Effector memory CD8-positive, alpha-beta T cell (primary cell): ENCODE measurements at places on chromosomes 1 and 21.

DNA sequence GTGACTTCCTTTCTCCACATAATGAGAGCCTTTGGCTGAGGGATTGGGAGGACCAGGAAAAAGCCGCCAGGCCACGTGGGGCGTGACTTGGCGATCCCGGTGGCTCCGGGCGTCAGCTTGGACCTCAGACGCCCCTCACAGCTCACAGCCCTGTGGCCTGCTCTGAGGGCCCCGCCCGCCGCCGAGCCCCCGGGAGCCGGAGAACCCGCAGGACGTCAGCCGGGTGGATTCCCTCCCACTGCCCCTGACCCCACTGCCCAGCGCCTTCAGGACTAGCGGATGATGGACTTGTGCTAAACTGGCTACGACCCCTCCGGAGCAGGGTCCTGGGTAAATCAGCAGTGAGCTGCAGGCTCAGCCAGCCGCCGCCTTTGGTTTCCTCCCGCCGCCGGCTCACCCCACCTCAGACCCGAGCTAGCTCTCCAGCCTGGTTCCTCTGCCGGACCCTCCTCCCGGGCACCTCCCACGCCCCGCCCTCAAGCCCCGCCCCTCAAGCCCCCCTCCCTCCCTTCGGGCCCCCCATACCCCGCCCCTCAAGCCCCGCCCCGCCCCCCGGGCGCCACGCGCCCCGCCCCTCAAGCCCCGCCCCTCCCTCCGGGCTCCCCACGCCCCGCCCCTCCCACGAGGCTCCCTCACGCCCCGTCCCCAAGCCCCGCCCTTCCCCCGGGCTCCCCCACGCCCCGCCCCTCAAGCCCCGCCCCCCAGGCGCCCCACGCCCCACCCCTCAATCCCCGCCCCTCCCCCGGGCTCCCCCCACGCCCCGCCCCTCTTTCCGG is 10.0 kb upstream of the FAAP20 start:
- peak; percentile 31 for DNase-seq

DNA sequence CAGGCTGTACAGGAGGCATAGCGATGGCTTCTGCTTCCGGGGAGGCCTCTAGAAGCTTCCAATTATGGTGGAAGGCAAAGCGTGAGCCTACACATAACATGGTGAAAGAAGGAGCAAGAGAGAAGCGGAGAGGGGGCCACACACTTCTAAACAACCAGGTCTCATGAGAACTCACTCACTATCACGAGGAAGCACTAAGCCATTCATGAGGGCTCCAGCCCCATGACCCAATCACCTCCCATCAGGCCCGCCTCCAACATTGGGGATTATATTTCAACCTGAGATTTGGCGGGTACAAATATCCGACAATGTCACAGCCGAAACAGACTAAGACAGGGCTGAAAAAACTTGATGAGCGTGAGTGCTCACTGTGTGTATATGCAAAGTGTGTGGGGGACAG is 89.3 kb upstream of the CNIH3 start:
- DNase-seq = no peak

GRCh38 chr1:110967256-110967655 is 3.5 kb upstream of the LRIF1 start:
- DNase-seq = no peak

- DNase-seq = no peak
Observed at GRCh38 chr1:108947871-108948525, 15.3 kb downstream of the CLCC1 start.

DNA sequence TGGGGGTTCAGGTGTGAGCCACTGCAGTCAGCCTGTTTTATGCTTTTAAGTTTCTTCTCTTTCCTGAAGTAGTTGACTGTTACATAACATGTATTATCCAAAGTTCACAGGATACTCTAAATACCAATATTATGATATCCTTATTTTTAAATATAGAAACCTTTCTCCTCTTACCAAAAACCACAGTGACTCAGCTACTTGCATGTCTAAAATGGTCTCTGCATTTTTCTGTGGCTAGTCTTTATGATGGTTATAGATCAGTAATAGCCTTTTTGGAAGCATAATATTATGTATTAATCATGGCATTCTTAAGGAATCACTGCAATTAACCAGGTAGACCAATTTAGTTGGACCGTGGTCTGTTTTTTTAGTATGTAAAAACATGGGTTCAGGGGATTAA is 210.8 kb upstream of the CACYBP start:
- no peak for DNase-seq

GRCh38 chr1:245051349-245052221 is 103.2 kb upstream of the KIF26B start:
- DNase-seq = no peak

- no peak for DNase-seq
Observed at GRCh38 chr1:47814612-47815395, 182.4 kb downstream of the TRABD2B start.

GRCh38 chr1:165531021-165531420 is 12.8 kb upstream of the LRRC52 start:
- no peak for DNase-seq

DNA sequence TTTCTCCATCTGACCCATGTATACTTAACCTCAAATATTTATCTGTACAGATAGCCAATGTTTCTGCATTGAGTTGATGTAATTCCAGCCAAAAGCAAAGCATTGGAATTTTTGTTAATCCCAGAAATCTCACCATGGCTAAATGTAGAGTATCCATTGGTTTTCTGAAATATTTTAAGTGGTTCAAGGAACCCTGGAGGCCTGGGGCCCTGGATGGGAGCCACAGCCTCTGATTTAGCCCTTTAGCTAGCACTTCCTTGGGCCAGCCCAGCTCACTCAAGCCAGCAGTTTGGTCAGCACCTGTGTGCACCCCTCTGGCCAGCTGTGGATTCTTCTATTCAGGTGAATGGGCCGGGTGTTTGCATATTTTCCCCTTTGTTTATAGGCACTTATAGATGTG is 18.8 kb upstream of the EPS8L3 start:
- no peak for DNase-seq

DNA sequence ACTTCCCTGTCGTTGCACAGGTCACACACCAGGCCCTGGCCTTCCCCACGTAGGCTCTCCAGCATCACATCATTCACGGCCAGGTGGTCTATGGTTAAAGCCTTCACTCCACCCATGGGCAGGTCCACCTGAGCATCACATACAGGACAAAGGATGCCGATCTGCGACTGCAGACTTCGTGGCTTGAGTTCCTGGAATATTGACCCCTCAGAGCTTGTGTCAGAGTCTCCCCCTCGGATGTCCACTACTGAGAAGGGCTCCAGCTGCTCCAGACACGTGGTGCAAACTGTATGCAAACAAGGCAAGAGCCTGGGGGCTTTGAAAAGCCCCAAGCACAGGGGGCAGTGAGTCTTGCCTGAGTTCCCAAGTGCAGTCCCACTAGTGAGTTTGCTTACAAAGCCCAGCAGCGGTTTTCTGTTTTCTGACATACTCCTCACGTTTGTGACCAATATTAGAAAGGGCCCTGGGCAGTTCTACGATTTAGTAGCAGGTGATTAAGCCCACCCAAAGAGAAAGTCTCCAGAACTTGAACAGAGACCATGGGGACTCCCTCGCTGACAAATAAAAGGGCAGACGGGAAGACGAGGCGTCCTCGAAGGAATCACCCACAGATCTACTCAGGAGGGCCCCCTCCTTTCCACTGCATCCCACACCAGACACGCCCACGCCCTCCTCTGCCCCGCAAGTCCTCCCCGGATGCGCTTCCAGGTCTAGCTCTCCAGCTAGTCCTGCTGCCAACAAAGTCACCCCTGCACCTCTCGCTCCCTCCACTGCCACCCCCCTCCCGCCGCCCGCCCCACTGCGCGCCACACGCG is 568 bp downstream of the TRIM45 start:
- no peak for DNase-seq

DNA sequence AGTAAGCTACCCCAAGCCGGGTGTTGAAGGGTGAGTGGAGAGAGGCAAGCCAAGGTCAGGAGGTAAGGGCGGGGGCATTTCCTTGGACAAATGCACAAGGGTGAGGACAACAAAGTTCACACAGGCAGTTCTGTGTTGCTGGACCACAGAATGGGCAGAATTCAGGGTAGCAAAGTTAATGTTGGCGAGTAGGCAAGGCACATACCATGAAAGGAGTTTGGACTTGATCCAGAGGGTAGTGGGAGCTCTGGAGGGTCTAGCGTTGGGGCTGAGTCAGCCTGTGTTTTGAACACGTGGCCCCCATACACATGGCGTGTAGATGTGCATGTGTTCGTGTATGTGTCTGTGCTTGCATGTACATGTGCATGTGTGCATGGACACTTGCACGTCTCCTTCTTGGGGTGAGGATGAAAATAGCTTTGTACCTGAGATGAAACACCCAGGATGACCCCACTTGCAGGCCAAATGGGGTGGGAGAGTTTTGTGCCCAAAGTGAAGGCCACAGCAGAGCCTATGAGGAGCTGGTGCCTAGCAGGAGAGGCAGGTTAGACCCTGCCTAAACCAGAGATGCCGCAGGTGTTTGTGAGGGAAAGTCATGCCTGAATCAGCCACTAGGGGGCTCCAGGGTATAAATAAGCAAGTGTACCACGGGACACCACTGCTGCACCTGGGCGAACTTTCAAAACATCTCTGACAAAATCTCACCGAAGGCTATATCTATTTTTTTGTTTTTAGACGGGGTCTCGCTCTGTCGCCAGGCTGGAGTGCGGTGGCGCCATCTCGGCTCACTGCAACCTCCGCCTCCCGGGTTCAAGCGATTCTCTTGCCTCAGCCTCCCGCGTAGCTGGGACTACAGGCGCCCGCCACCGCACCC is 21.8 kb downstream of the SLC27A3 start:
- peak; percentile 88 for DNase-seq

DNA sequence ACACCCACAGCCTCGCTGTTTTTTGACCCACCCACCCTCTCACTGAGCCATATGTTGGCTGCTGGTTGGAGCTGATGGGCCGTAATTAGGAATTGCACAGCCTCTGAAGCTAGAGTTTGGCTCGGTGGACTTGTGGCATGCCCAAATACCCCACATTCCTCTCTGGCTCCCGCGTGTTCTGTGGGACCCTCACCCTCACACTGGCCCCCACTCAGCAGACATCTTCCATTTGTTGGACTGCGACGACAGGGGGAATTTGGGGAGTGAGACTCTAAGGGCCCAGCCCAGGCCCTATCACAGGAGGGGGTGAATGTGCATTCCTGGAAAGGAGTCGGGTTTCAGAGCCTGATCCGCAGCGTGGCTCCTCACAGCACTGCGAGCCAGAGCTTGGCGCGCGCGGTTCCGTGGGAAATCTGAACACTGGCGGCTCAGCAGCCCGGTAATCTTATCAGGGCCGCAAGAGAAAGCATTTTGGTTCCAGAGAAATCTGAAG is 5.2 kb downstream of the RCSD1 start:
- no peak for DNase-seq

DNA sequence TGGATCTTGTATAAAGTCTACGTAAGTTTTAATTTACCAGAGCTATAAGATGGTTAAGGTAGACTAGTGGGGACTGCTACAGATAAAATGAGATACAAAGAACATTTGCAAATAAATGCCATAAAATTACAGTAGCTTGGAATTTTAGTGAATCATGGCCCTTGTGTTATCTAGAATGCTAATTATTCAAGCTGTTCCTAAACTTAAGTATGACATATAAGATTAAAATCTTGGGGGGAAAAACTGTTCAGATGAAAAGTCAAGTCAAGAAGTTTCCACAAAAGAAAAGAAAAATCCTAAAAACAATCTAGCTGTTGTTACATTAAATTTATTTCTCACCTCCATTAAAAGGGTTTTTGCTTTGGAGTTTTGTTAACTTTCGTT is 51.7 kb downstream of the SIM2 start:
- no peak for DNase-seq

- DNase-seq = no peak
Observed at GRCh38 chr1:246608616-246609376, 42.5 kb downstream of the CNST start.

DNA sequence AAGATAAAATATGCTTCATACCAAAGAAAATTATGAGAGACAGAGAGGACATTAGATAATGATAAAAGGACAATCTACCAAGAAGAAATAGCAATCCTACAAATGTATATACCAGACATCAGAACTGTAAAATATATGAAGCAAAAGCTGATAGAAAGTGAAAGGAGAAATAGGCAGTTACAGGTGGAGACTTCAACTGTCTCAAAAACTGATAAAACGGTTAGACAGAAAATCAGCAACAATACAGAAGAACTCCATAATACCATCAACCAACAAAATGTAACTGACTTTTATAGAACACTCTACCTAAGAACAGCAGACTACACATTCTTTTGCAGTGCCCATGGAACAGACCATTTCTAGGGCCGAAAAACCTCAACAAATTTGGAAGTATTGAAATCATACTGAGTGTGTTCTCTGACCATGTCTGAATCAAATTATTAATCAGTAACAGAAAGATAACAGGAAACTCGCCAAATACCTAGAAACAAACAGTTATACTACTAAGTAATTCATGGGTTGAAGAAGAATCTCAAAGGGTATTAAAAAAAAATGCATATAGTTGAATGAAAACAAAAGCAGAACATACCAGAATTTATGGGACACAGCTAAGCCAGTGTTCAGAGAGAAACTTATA is 132.1 kb downstream of the RPS6KC1 start:
- DNase-seq = no peak

DNA sequence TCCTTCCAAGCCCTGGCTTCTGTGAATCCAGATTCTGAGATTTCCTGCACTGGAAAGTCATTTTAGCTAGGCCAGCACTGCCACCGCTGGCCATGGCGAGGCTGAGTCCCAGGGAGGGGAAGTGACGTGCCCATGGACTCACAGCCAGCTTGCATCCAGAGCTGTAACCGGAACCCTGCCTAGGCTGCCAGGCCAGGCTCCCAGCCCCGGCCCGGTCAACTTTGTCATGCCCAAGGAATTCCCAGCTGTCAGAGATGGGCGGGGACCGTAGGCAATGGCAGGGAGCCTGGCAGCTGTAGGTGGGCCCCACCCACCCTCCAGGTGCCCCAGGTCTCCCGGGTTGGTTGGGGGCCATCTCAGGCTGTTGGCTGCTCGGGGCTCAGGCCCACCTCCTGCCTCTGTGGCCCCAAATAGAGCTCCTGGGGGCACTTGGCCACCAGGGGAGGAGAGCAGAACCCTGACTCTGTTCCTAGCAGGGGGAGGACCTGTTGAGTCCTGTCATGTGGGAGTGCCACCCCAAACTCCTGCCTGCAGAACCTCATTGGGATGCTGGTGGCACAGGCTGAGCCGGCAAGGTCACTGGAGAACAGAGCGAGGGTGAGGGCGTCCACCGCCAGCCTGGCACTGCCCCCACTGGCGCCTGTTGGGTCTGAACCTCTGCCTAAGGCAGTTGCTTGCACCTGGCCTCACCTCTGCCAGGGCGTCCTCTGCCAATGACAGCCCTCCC is 57.8 kb downstream of the FOXO6 start:
- no peak for DNase-seq

DNA sequence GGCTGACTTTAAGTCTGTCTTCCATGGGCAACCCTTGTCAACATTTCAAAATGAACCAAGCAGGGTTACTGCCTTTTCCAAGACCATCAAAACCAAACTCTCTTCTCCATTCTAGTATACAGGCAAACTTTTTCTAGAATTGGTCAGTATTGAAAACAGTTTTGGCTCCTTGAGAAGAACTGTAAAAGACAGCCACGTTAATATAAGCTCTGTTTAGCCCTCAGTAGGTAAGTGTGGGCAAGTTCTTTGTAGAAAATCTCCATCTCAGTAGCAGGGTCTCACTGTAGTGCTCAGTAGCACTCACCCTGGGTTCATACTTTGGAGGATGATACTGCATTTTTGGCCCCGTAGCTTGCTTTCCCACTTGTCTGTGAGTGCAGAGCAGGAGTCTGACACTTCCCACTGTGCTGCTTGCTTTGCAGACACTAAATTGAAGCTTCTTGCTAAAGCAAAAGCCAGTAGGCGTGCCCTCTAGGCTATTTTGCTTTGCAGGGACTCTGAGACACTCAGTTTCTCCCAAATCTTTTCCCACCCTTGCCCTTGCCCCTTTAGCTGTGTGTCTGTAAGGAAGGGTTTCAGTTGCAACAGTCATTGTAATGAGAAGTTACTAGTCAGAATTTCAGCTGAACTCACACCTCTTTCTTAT is 34.3 kb upstream of the CACYBP start:
- DNase-seq = peak; percentile 38
